SK-N-MC (cell line): ENCODE measurements at places on chromosomes 3 and 15.

DNA sequence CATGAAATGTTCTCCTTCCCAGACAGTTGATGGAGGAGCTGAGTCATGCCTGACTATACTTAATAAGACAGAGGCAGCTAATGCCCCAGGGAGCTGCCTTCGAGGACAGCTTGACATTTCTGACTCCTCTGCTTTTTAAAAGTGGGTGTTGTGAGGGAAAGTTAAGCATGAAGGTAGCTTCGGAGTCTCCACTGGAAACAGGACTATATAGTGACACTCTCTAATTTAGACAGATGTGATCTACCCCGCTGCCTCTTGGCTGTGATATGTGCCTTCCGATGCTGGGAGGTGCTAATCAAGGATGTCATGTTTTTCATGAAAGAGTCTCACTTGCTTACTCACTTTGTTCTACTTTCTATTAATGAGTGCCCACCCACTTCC lies 72.7 kb downstream of the IL1RAP start:
- no peak for DNase-seq

DNA sequence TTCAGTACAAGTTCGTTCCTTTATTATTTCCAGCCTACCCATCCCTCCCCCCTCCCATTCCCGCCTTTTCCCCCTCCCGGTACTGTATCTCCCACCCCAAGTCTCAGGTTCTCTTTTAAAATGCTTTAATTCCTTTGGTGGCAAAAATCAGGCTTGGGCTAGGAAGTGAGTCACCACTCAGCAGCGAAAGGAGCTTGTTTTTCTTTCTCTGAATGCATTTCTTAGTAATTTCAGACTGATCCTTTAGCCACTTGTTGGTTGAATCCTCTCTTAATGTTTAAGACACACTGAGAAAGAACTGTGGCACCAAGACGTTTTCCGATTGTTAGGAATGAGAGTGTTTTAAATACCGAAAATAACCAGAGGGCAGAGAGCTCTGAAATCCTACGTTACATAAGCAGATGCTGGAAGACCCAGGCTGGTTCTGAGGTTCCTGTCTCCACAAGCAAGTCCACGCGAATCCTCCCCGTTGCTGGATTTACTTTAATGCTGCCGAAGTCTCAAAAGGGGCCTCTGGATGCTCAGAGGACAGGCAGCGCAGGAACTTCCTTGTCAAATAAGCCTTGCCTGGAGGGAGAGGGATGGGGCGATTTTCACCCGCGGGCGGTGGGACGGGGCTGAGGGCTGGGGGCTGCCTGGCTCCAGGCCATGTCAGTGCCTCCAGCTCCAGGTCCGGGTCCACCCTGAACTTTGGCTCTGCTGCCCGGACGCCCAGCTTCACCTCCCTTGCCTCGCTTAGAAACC lies 854 bp upstream of the COL8A1 start:
- DNase-seq = no peak

DNA sequence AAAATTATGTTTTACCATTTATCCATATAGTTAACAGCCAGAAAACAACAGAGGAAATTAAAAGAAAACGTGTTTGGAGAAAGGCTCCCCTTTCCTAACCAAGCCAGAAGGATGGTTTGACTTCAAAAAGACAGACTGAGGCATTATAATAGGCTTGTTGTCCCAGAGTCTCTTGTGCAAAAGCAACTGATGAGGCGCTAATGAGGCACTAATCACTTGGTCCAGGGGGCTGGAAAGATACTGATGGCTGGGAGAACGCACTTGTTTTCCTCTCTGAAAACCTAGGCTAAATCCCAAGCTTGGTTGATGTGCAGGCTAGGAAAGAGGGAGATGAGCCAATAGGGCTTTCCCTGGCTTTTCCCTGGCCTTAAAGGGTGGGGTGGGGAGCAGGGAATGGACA lies 389.6 kb downstream of the NTRK3 start:
- no peak for DNase-seq

- DNase-seq = no peak
Observed at GRCh38 chr15:97955035-97955434, 5.5 kb upstream of the ARRDC4 start.

- no peak for DNase-seq
Observed at GRCh38 chr3:169002689-169003088, 660.8 kb downstream of the MECOM start.

- DNase-seq = no peak
Observed at GRCh38 chr3:159858650-159859049, 130.0 kb upstream of the IL12A start.

DNA sequence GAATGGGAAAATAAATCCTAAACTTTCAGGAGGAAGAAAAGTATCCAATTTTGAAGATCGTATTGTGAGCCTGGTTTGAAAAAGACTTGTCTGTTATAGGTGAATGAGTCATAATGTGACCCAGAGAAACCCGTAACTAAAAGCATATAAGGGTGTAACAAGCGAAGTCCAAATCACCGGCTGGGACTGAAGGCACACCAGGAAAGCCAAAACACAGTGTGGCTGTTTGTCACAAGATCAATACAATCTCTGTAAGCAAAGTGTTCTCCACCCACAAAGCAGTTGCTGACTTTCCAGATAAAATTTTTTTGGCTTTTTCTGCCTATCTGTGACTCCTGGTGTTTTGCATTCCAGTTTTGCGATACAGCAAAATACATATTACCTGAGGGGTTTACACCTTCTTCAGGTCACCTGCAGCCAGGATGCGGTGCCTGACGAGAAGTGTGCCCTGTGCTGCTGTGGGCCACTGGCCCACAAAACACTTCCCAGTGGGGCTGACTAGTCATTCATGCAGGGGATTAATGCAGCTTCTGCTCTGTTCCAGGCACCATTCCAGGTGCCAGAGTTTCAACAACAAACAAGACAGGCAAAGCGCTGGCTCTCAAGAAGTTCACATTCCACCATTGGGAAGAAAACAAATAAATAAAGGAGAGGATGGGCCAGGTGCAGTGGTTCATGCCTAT lies 14.4 kb downstream of the HES1 start:
- no peak for DNase-seq

DNA sequence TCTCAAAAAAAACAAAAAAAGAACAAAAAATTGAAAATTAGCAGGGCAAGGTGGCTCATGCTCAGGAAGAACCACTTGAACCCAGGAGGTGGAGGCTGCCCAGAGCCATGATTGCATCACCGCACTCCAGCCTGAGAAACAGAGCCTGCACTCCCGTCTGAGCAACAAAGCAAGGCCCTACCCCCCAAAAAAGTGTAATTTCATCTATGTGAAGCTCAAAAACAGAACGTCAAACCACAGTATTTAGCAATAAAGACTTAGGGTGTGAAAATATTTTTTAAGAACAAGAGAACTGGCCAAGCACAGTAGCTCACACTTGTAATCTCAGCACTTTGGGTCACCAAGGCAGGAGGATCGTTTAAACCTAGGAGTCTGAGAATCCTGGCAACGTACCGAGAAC lies 38.2 kb downstream of the STAG1 start:
- no peak for DNase-seq

- no peak for DNase-seq
Observed at GRCh38 chr3:116291141-116291540, 154.1 kb downstream of the LSAMP start.

DNA sequence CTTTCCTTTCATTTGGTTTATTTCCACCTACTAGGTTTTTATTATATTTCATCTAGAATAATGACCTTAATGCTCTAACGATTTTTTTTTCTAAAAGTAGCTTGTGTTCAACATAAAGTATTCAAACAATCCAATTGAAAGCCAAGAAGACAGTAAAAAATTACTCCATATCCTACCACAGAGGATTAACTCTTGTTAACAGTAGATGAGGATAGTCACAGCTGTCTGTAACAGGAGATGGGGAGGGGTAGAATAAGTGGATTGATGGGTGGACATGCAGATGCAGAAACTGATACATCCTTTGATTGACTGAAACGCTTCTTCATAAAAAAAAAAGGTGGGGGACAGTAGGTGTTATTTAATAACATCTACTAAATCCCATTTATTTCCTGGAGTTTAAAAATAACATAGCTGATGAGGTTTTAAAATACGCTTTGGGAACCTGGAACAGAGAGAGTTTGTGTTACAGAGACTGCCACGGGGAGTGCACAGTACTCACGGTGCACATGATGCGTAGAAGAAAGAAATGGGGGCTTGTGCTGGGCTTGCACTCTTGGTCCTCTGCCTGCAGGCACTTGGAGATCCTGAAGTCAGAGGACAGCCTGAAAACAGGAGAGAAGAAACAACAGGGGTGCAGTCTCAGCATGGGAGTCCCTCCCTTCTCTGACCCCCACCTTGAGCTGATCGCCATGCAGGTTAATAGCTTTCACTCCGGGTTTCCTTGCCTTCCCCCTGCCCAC lies 226.7 kb downstream of the THSD4 start:
- no peak for DNase-seq
